ENCODE measurements at places on chromosomes 7 and 10.

- no peak for DNase-seq
Measured at GRCh38 chr10:11864727-11865126, 41.6 kb downstream of the PROSER2 start.

GRCh38 chr10:95531994-95532399, 29.2 kb downstream of the SORBS1 start:
- no peak for DNase-seq

DNA sequence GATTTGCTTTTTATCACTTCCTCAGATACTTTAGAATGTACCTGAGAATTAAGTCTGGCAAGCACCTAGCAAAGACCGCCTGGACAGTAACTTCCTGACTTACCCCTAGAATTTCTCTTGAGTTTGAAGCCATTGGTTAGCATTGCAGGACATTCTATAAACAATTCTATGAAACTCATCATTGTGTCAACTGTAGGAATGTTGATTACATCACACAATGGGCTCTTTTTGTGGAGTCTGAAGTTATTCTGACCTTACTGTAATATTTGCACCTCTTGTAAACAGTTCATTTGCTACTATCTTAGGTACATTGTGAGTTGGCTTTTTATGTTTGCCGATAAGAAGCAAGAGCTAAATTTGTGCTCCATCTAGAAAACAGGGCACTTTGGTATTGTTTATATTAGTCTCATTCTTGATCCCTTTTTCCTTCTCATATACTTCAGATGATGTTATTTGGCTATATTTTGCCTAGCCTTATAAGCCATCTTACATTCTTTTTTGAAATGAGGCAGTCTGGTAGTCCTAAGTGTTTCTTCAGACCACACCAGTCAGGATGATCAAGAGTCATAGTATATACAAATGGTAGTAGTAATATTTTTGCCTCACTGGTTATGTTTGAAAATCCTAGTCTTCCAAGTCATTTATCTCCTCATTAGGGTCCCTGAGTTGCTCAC, 52.4 kb downstream of the CASD1 start:
- DNase-seq: peak; percentile 33

- no peak for DNase-seq
Measured at GRCh38 chr10:67863094-67863493, 21.4 kb upstream of the SIRT1 start.

GRCh38 chr10:493391-494148, 195.9 kb downstream of the DIP2C start:
- no peak for DNase-seq

- peak; percentile 88 for DNase-seq
Measured at GRCh38 chr7:55369427-55370400, 4.6 kb downstream of the LANCL2 start.

DNA sequence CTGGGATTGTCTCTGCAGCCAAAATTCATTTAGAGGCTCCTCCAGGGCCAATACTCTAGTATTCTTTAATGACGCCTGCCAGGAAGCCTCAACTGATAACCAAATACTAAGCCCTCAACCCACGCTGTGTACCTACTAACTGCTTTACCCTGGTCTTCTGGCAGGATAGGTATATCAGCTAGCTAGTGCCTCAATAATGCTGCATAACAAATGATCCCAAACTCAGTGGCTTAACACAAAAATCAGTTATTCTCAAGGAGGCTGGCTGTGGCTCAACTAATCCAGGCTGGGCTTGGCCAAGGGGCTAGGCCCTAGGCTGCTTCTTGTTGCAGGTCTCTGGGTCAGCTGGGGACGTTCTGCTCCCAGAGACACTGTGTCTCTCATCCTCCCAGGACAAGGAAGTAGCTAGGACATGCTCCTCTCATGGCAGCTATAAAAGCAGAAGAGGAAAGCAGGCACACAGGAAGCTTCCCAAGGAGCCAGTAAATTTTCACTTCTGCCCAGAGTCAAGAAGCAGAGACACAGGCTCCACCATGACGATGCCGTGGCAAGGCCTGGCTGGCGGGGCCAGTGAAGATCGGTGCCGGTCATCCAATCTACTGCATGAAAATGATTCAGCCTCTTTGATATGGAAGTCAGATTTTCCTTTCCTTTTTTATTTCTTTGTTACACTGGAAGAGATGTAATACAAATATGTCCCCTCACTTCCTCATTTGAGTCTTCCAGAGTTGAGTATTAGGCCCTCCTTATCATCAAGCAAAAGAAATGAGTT, 28.6 kb upstream of the COL13A1 start:
- DNase-seq: no peak

DNA sequence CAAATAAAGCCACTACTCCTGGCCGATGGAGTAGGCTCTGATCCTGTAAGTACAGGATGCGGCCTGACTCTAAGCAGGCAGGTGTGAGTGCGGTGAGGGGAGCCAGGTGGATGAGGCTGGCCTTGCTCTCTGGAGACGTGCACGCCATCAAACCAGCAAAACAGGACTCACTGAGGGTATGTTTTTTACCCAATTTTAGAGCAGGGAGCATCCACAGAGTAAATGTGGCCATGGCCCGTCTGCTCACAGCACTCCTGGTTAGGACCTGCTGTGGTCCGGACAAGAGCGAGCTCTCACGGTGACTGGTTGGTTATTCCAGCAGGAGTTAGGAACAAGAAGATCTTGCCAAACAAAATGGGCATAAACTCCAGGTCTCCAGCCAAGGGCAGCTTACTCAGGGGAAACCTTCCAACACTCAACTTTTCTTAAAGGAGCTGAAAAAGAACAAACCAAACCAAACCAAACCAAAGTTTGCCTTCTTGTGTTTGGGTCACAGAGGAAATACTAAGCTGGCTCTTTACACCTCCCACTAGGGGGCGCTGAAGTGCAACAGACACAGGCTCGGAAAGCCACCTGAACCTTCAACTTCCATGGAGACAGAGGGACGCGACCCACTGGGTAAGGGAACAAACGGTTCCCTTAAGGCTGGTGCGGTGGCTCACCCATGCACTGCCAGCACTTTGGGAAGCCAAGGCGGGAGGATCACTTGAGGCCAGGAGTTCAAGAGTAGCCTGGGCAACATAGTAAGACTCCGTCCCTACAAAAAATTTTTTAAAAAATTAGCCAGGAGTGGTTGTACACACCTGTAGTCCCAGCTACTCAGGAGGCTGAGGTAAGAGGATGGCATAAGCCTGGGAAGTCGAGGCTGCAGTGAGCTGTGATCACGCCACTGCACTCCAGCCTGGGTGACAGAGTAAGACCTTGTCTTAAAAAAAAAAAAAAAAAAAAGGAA, 122.4 kb downstream of the CLEC2L start:
- peak; percentile 87 for DNase-seq

GRCh38 chr7:74084722-74085578, 1.3 kb downstream of the LIMK1 start:
- peak; percentile 30 for DNase-seq

GRCh38 chr10:113099431-113100183, 149.6 kb downstream of the TCF7L2 start:
- no peak for DNase-seq

GRCh38 chr10:28679581-28680357, 2.4 kb downstream of the BAMBI start:
- DNase-seq: no peak

DNA sequence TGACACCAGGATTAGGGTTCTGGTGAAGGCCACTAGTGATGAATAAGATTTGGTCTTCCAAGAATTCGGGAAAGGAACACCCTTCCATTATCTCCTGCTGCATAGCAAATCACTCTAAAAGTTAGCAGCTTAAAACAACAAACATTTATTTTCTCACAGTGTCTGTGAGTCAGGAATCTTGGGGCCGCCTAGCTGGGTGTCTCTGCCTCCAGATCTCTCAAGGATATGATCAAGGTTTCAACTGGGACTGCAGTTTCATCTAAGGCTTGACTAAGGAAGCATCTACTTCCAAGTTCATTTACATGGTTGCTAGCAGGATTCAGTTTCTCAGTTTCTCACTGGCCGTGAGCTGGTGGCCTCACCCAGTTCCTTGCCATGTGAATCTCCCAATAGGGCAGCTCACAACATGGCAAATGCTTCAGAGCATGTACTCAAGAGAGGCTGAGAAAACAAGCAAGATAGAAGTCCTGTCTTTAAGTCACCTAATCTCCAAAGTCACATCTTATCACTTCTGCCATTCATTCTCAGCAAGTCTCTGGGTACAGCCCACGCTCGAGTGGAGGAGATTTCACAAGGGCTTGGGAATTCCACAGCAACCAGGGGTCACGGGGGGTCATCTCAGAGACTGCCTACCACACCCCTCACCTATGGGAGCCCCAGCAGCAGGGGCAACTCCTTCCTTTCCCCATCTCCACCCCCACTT, 26.8 kb downstream of the TLX1 start:
- peak; percentile 13 for DNase-seq

- no peak for DNase-seq
Measured at GRCh38 chr10:114743521-114744231, 77.9 kb upstream of the FHIP2A start.

- DNase-seq: no peak
Measured at GRCh38 chr7:142804728-142805207, 34.0 kb downstream of the PRSS2 start.

- DNase-seq: no peak
Measured at GRCh38 chr10:86312701-86313270, 53.8 kb downstream of the GRID1 start.

GRCh38 chr7:98795741-98796493, 73.9 kb downstream of the TMEM130 start:
- no peak for DNase-seq

DNA sequence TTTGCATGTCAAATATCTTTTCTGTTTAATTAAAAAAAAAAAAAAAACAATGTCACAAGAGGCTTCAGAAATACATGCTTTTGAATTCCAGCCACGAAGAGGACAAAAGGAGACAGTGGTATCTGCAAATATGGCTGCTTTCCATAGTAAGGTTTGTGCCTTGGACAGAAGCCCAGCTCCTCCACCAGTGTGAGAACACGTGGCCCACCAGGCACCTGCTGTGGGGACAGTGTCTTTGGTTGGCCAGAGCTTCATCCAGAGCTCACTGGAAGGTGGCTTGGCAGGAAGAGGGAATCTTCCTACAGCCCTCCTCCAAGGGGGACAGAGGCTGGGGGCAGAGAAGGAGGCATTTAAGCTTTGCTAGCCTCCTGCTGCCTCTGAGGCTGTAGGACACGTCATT, 144.6 kb downstream of the GLCCI1 start:
- DNase-seq: no peak

DNA sequence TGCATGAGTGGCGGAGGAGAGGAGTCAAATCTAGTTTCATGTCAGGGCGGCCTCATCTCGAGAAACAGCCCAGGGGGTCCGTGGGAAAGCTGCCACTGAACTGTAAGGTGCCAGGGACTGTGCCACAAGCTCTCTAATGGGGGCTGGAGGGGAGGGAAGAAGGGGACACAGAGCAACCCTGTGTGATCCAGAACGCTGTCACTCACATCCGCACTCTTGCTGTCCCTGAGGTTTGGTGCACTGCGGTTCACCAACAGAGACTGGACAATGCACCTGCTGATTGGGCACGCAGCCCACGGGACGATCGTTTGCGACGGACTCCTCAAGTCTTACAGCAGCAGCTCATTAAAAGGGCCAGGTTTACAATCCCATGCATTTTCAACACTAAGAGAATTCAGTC, 47.7 kb downstream of the AMZ1 start:
- no peak for DNase-seq

DNA sequence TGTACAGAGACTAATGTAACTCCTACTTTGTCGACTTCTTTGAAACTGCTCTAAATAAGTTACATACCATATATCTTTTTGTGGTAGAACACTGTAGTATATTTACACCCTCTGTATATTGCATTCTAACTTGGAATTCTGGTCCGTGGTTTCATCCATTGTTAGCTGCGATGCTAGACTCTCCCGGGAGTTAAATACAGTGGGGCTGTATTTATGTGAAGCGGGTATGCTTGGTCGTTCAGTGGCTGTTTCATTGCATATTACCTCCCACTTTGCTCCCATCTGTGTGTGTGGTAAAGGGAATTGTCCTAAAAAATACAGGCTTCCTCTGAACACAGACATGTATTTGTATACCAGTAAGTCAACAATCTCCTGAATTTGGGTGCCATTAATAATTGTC, 231.1 kb downstream of the SLC25A13 start:
- no peak for DNase-seq

DNA sequence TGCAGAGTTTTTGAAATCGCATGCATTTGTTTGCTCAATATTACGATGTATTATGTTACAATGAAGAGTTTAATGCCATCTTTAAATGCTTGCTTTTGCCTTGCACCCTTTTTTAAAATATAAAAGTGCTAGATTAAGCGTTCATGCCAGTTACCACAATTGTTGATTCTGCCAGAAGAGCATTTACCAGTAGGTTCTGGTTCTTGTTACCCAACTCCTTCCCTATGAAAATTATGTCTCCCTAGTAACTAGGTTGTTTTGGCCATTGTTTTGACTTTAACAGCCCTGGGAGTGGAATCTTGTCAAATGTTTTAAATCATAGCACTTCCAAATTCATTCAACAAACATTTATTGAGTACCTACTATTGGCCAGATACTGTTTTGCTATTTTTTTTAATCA, 32.8 kb upstream of the CDK14 start:
- peak; percentile 14 for DNase-seq

DNA sequence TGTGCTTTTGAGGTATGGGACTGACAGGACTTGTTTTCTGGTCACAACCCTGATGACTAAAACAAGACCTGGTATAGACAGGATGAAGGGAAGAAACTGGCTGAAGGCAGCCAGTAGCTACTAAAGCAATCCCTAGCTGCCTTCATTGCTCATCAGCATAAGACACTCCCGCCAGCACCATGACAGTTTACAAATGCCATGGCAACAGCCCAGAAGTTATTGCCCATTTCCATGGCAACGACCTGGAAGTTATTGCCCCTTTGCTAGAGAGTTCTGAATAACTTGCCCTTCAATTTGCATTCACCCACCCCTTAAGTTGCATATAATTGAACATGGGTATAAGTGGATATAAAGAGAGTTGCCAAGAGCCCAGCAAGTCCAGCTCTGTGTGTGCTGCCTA, 169.6 kb upstream of the FAM171A1 start:
- DNase-seq: peak; percentile 1

DNA sequence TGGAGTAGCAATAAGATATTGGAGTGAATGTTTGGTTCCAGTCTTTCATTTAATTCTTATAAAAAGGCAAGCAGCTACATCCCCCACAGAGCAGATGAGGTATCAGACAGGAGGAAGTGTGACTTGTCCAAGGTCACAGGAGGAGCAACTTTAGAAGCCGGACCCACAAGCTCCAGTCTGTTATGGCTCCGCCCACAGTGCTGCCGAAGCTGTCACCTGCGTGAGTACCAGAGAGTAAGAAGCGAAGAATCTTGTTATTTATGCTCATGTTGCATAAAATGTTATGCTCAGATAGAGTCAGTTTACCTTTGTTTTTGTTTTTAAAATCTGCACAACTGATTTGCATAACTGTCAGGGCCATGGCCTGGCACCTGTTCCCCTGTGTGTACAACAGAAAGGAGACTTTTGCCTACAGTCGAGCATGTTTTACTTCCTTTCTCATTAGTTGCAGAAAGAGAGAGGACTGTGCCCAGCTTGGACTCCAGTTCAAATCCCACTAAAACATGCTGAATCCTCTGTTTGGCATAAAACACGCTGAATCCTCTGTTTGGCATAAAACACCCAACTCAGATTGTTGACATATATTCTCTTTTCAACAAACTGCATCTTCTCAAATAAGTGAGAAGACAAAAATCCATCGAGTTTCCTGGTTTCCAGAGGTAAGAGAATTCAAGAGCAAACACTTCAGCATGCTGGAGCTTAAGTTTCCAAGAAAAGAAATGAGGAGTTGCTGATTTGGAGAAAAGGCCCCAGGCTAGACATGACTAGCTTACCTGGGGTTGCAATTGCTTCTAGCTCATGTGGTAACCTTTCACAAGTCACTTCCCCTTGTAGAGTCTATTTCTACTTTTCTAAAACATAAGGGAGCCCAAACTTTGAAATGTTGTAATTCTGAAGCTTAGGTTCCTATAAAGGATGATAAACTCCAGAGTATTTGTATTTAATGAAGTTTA, 409.8 kb upstream of the ZMIZ1 start:
- no peak for DNase-seq
